Mesangial cell (primary cell): ENCODE measurements at places on chromosomes 7 and 10. TPM values are rescaled to one million over a fixed set of nuclear protein-coding genes. Genes with fewer than 3 reads are reported as not detected.

The PNLIPRP1 gene
- not detected in 2 replicates for total RNA-seq

The PDK4 gene
- under 0.01 and 1.6 TPM in 2 replicates for total RNA-seq

The GPNMB gene
- total RNA-seq: 1.1 and 17.5 TPM in 2 replicates

The CHN2 gene
- total RNA-seq: 0.33 and 1.0 TPM in 2 replicates

The MSANTD7 gene
- 7.7 and 9.8 TPM in 2 replicates for total RNA-seq

The ZDHHC4 gene
- total RNA-seq: 44.0 and 67.8 TPM in 2 replicates

The OR9A2 gene
- not detected in 2 replicates for total RNA-seq

The P4HA1 gene
- total RNA-seq: 23.5 and 25.6 TPM in 2 replicates

The DLX5 gene
- total RNA-seq: not detected in 2 replicates

The JCAD gene
- total RNA-seq: 8.4 and 9.0 TPM in 2 replicates

The BHLHA15 gene
- 1.0 and 1.1 TPM in 2 replicates for total RNA-seq

The POMZP3 gene
- total RNA-seq: 2.6 and 6.7 TPM in 2 replicates

The ZNF853 gene
- total RNA-seq: 6.8 and 31.1 TPM in 2 replicates

The EXOC6 gene
- total RNA-seq: 3.7 and 4.7 TPM in 2 replicates

The APBB1IP gene
- 0.25 and 0.49 TPM in 2 replicates for total RNA-seq

The ZSCAN21 gene
- total RNA-seq: 5.9 and 12.8 TPM in 2 replicates

The SH2B2 gene
- total RNA-seq: 3.6 and 4.1 TPM in 2 replicates

The LIPN gene
- total RNA-seq: not detected in 2 replicates

The SPDYE1 gene
- total RNA-seq: not detected in 2 replicates

The C10orf67 gene
- under 0.01 and 0.38 TPM in 2 replicates for total RNA-seq

The SLC13A4 gene
- not detected in 2 replicates for total RNA-seq

The SLC13A1 gene
- not detected in 2 replicates for total RNA-seq

The INMT gene
- total RNA-seq: 0.13 TPM in 1 of 2 replicates, not detected in the other

The GPRIN2 gene
- total RNA-seq: 7.5 and 13.3 TPM in 2 replicates

The MUC3A gene
- not detected in 2 replicates for total RNA-seq

The MSS51 gene
- total RNA-seq: 0.76 and 0.81 TPM in 2 replicates

The NKX2-3 gene
- not detected in 2 replicates for total RNA-seq

The IL15RA gene
- total RNA-seq: 5.6 and 7.7 TPM in 2 replicates

The NPY gene
- total RNA-seq: not detected in 2 replicates

The PTF1A gene
- not detected in 2 replicates for total RNA-seq

The DNTT gene
- total RNA-seq: not detected in 2 replicates

The KCNH2 gene
- total RNA-seq: 1.4 and 2.3 TPM in 2 replicates

The MMP21 gene
- total RNA-seq: 0.13 TPM in 1 of 2 replicates, not detected in the other

The GHRHR gene
- not detected in 2 replicates for total RNA-seq

The HMX2 gene
- total RNA-seq: not detected in 2 replicates

The ENO4 gene
- total RNA-seq: 0.33 and 2.3 TPM in 2 replicates

The ADK gene
- 18.0 and 31.9 TPM in 2 replicates for total RNA-seq
